ENCODE measurements at places on chromosomes 7 and 10. TPM values are rescaled to one million over a fixed set of nuclear protein-coding genes. Genes with fewer than 3 reads are reported as not detected.

PON3 gene
- polyA plus RNA-seq = 3.1 TPM

TMEM176A gene
- polyA plus RNA-seq = 8.8 TPM

C7orf33 gene
- polyA plus RNA-seq = 0.69 TPM

DNA sequence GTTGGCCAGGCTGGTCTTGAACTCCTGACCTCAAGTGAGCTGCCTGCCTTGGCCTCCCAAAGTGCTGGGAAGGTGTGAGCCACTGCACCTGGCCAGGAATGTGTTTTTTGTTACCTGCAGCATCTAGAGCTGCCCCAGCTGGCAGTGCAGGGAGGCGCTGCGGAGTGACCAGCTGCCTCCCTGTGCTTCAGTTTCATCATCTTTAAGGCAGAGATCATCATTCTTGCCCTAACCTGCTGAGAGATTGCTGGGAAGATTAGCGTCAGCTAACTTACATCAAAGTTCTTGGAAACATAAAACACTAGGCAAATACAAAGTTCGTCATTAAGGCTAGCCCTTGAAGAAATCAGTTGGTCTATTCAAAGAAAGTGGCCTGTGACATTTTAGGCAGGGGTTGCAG, 2.3 kb downstream of the ZNF282 start:
- no peak for DNase-seq

GRCh38 chr10:6348096-6348874, 145.6 kb downstream of the PFKFB3 start:
- DNase-seq = no peak

GRCh38 chr10:80412486-80412885, 4.1 kb downstream of the PRXL2A start:
- DNase-seq = no peak

- no peak for DNase-seq
Measured at GRCh38 chr7:63042730-63043511, 955.7 kb upstream of the ZNF722 start.

- no peak for DNase-seq
Measured at GRCh38 chr7:18140943-18141342, 113.3 kb upstream of the PRPS1L1 start.

GRCh38 chr7:100613412-100614175, 1.3 kb downstream of the MOSPD3 start:
- DNase-seq = no peak

- no peak for DNase-seq
Measured at GRCh38 chr7:80644054-80644453, 5.6 kb downstream of the CD36 start.

GRCh38 chr10:86655596-86655995, 1.2 kb downstream of the OPN4 start:
- DNase-seq = no peak
